ENCODE measurements at places on chromosomes 6 and 20. TPM values are rescaled to one million over a fixed set of nuclear protein-coding genes. Genes with fewer than 3 reads are reported as not detected.

The INSM1 gene
- total RNA-seq: 1.2 TPM

The IP6K3 gene
- total RNA-seq: not detected

The MMP24 gene
- total RNA-seq: 1.7 TPM

DNA sequence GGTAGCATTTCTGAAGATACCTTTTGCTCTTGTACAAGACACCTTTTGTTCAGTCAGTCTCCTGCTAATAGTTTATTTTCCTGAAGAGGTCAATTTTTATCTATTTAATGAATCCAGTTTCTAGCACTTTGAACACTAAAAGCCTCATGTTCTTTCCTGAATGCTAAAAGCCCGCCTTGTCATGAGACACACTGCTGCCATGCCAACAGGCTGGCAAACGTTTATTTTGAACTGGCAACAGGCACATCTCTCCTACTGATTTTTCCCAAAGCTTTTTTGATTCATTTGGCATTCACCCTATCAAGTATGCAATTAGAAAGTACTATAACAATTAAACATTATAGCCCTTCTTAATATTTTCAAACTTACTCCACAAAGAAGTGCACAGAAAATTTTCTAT is 421.2 kb upstream of the EYS start:
- DNase-seq: peak; percentile 4

- DNase-seq: no peak
Observed at GRCh38 chr6:41445261-41445660, 100.9 kb upstream of the FOXP4 start.

DNA sequence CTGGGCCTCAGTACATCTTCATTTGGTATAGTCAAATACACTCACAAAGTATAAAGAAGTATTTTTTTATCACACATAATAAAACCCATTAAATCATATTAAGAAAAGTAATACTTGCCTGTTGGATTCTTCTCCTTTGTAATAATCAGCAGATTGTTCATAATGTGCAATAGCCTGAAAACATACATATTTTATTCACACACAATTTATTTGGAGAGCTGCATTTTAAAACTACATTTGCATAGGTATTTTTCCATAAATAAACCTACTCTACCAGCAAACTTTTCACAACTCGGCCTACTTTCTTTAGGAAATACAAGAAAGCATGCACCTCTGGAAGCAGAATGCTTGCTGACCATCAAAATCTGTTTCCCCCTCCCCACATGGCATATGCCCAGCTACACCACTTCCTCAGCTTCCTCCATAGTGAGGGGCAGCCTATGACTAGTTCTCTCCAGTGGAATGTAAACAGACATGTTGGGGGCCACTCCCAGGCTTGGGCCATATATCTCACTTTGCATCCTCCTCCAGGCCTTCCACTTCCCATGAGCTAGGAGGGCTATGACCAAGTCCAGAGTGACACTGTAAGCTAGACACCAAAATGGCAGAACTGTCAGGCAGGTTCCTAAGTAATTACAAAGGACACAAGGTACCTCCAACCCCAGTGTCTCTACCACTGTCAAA is 28.3 kb downstream of the GZF1 start:
- no peak for DNase-seq

- no peak for DNase-seq
Observed at GRCh38 chr20:32663335-32664011, 10.3 kb downstream of the C20orf203 start.

DNA sequence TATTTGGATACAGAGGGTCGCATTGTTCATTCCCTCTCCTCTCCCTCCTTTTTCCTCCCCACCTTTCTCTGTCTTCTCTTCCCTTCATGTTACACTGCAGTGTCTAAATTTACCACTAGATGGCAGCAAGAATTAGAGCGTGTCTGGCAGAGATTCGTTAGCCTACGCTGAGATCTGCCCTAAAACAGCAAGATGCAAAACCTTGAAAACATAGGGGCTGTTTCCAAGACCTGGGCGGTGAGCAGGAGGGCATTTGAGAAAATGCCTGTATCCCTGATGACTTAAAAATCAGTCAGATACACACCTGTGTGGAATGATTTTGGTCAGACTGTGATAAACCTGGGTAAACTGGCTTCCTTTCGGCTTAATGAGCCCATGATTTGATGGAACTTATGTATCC is 101.5 kb upstream of the ISM1 start:
- peak; percentile 73 for DNase-seq

DNA sequence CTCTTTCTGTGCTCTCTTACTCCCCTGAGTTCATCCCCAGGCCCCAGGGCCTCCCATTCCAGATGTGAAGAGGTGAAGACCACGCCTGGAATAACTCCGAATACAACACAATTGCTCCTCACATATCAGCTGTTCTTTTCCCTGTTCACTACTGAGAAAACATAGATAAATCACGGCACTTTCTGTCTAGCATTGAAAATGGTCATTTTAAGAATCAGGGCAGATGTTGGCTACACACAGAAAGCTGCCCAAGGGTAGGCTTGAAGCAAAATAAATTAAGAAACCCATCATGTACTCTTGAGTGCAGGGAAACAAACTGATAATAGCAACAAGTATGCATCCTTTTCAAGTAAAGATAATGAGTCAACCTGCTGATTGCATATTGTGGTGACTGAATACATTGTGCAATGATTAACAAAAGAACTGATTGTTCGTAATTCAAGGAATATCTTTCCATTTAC is 382.5 kb downstream of the PRKN start:
- DNase-seq: no peak

DNA sequence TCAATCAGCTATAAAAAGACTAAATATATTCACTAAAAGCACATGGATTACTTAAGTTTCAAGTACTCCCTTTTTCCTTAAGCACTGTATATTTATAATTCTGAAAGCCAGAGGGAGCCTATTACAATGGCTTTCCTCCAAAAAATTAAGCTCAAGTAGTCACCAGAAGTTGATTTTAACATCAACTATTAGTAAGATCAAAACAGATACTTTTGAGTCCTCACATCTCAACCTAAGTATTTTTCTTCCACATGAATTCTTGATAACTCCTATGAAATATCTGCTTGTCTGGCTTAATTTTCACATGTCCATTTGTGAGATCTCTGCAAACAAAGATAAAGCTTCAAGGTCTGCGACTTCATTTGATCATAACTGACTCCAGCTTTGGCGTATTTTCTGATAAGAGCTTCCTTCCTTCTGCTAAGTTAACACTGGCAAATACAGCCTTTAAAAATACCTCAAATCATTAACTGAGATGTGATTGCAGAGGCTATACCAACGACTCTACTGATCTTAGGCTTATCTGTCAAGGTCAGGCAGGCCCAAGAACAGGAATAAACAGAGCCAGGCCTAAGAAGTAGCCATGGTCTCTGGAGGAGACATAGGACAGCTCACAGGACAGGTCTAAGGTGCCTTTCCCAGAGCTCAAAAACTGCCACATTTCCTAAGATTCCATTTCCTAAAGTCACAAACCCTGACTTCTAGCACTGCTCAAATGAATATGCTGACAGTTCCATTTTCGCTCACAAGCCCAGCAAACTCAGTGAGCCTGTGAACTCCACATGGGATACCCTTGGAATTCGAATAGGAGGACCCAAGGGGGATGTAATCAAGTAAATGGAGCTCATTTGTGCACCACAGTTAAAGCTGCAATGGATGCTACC is 10.0 kb downstream of the SNX5 start:
- DNase-seq: peak; percentile 45

- no peak for DNase-seq
Observed at GRCh38 chr6:90221403-90221802, 75.2 kb downstream of the BACH2 start.

DNA sequence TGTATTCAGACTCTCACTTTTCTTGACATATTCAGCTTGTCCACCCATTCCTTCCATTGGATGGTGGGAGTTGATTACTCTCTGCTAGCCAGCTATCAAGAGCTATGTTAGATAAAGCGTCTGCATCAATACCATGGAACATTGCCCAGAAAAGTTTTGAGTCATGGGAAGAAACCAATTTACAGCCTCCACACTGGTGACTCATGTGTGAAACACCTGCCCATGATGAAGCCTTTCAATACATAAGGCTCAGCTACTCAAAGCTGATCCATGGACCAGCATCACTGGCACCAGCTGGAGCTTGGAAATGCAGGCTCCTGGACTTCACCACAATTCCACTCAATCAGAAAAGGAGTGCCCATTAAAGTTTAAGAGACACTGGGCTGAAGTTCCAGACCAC is 16.1 kb downstream of the PLA2G7 start:
- DNase-seq: peak; percentile 91

DNA sequence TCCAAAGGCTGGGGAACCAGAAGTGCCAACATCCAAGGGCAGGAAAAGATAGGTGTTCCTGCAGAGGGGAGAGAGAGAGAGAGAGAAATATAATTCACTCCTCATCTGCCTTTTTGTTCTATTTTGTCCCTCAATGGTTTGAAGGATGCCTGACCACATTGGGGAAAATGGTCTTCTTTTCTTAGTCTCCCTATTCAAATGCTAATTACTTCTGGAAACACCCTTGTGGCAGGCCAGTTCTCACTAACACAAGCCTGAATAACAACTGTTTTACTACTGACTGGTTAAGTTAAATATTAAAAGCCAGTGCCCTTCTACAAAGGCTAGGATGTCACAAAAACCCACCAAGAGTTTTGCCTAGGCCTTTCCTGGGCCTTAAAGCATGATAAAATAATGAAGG is 425.4 kb upstream of the HTR1E start:
- DNase-seq: no peak

GRCh38 chr6:168916576-168917211 is 337.0 kb downstream of the THBS2 start:
- DNase-seq: no peak

- DNase-seq: no peak
Observed at GRCh38 chr6:87487555-87487954, 14.8 kb downstream of the SLC35A1 start.

Measured in M059J (cell line).